ENCODE measurements at places on chromosomes 4 and X.

DNA sequence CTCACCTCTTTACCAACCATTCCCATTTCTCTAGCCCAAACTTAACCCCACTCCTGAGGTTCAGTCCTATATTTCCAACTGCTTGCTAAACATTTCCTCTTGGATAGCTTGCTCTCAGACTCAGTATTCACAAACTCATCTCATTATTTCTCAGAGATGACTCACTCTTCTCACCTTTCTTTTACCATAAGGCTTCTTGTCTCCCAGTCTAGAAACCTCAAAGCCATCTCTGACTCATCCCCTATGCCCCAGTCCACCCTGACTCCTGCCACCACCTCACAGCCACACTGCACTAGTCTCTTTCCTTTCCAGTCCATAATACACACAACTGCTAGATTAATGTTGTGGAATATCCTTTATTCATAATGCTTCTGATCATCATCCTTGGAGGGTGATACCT, 4.8 kb downstream of the FRMPD3 start:
- no peak for DNase-seq

DNA sequence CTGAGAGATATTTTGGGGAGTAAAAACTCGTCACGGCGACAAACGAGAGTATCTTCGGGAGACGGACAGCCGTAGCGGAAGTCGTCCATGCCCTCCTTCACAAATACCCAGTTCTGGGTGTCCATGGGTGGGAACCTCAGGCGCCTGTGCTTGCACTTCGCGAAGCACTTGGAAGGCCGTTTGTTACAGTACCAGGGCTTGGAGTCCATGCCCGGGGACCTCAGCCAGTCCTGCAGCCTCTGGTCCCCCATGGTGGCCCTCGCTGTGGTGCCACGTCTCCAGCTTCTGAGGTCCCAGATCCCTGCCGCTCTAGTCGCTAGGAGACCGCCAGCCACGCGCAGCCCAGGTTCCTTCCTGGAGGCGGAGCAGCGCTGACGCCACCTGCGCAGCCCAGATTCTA, at the start of gene FAM47A:
Gene FAM47A, minus strand, starts transcription at position 287 of the 400 bp plus-strand sequence. Its CDS starts 36 bp downstream, at position 251.
- no peak for DNase-seq

DNA sequence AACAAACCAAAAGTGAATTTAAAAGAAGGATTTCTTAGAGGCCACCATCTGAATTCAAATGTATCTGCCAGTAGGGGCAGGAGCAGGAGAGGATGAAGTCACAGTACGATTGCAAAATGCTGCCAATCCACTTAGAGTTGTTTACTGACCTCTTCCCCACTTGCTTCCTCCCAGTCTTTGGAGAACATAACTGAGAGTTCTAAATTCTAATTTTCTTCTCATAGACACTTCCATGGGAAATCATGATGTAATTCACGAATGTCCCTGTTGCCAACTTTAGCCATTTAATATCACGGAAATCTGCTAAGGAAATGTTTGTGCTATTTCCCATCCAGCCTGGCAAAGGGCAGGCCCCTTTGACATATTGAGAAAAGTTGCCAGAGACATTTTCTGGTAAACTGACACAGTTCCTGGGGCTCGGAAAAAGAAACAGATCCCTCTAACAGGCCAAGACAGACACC, 33.6 kb upstream of the NOCT start:
- no peak for DNase-seq

DNA sequence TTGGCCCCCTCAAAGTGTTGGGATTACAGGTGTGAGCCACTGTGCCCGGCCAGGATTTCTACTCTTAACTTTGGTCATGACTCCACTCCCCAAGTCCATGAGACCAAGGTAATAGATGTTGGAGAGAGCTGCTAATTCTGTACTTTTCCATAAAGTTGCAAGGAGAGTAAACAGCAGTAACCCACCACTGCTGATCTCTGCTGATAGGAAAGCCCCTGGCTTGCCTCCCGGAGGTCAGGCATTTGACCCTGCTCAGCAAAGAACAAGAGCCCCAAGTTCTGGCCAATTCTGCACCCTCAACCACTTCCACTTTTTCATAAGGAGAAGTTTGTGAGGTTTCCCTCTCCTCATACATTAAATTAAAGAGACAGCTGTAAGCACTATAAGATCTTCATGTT, 143.0 kb downstream of the RASL11B start:
- no peak for DNase-seq

DNA sequence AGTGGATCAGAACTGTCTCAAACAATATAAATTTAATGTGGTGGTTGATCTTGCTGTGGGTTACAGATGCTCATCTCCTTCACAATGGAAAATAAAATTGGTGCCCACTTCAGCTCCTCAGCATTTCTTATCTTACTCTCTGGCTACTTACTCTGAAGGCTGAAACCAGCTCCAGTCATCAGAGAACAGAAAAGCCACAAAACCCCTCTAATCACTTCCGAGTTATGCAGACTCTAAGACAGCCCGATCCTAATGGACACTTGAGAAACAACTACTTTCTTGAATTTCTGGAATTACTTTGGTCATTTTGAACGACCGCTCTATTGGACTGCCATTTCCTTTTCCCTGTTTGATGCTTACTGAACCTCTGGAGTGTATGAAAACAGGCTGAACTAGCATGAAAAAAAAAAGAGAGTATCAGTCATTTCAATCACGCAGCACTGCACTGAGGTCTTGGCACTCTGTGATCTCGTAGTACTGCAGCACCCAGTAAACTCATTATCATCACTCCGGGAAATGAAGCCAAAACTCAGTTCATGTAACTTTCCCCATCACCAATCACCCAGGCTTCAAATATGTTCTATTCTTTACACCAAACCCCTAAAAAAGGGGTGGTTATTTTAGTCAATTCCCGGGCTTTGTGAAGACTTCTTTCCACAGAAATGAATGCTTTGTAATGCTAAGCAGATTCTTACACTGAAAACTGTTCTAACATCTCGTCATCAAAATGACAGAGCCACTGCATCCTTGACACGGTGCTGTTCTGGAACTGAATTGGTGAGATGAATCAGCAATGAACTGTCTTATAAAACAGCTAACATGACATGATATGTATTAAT, 54.5 kb downstream of the TSPAN5 start:
- DNase-seq: no peak

GRCh38 chr4:19925516-19925915, 326.2 kb upstream of the SLIT2 start:
- DNase-seq: no peak
